ENCODE measurements at places on chromosomes 4 and X. TPM values are rescaled to one million over a fixed set of nuclear protein-coding genes. Genes with fewer than 3 reads are reported as not detected.

Gene TEX13C
- not detected for total RNA-seq

- no peak for DNase-seq
- no peaks in the 10 kb centered on the region for H3K4me1 ChIP-seq
- H3K27ac ChIP-seq = no peak overlapping the region
- no peaks in the 10 kb centered on the region for H3K36me3 ChIP-seq
- no peak overlapping the region for H3K4me3 ChIP-seq
Observed at GRCh38 chr4:36676139-36677050, 395.0 kb downstream of the DTHD1 start.

DNA sequence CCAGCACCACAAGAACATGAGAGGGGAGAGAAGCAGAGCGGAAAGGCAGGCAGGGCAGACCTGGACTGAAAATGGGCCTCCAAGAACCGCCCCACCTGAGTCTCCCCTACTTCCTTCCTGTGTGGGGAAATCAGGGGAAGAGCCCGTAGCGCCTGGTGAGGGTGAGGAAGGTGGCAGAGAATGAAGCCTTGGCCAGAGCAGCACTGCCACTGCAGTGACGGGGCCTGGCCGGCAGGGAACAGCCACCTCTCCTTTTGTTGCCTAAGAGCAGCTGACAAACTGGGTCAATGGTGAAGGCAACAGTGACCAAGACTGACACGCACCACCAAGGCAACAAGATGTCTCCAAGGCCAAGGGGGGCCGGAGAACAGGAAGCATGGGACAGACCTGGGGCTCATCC is 58.4 kb upstream of the CBR4 start:
- no peak for DNase-seq
- no peaks in the 10 kb centered on the region for H3K27me3 ChIP-seq
- H3K36me3 ChIP-seq = no peaks in the 10 kb centered on the region

GRCh38 chrX:64975491-64975890 is 759 bp downstream of the ZC4H2 start:
- peaks cover 19% of the 10 kb centered on the region for H3K36me3 ChIP-seq
- H3K27ac ChIP-seq = no peak overlapping the region
- peak overlapping the region; percentile 93 for H3K4me3 ChIP-seq
- no peaks in the 10 kb centered on the region for H3K27me3 ChIP-seq

GRCh38 chrX:19725641-19726040 is 161.8 kb downstream of the SH3KBP1 start:
- peaks cover 5% of the 10 kb centered on the region for H3K36me3 ChIP-seq
- H3K27me3 ChIP-seq = no peaks in the 10 kb centered on the region
- DNase-seq = no peak
